B cell (primary cell): ENCODE measurements at places on chromosomes 4 and X.

- DNase-seq, result no peak
Measured at GRCh38 chrX:93422693-93423092, 250.7 kb downstream of the NAP1L3 start.

DNA sequence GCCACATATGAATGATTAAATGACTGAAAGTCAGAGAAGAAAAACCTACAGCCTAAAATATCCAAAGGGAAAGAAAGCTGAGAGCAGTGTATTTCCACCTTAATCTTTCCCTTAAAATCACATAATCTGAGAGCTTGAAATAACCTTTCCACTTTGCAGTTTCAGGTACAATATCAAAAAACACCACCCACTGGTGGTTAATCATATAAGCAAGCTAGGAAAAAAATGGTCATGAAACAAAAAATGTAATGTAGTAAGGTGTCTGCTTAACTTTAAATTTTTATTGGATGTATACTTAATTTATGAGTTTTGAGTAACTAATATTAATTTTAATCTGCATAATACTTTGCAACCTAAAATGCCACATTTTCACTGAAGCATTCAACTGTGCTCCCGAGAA, 3.2 kb downstream of the PRDM5 start:
- DNase-seq, result no peak

GRCh38 chr4:166518315-166518714, 645.3 kb downstream of the TLL1 start:
- DNase-seq, result no peak

DNA sequence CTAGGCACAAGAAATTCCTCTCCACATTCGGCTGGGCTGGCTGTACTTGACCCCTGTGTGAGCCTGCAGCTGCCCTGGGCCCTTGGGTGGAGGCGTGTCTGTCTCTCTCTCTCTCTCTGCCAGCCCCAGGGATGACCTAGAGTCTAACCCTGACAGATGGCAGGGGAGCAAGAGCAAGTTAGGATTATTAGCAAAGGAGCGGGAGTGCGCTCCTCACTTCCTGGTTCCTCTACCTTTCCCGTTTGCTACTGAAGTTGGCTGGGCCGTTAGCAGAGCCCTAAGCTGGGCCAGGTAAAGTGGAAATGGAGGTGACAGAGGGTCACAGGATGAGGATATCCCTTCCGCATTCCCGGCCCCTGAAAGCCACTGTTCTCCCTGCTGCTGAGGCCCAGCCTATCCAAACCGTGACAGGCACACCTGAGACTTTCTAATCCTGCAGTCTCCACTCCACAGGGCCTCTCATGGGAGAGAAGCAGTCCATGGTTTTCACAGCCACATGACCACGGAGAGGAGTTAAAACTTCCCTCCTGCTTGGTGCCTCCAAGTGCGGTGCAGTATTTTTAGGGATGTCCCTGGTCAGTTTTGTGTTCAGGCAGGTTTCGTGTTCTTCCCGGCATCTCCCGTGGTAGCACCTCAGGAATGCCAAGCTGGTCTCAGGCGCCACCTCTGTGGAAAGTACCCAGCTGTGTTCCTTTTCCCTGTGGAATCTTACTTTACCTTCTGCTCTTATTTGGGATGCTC, 79.3 kb downstream of the CLDN22 start:
- no peak for DNase-seq

DNA sequence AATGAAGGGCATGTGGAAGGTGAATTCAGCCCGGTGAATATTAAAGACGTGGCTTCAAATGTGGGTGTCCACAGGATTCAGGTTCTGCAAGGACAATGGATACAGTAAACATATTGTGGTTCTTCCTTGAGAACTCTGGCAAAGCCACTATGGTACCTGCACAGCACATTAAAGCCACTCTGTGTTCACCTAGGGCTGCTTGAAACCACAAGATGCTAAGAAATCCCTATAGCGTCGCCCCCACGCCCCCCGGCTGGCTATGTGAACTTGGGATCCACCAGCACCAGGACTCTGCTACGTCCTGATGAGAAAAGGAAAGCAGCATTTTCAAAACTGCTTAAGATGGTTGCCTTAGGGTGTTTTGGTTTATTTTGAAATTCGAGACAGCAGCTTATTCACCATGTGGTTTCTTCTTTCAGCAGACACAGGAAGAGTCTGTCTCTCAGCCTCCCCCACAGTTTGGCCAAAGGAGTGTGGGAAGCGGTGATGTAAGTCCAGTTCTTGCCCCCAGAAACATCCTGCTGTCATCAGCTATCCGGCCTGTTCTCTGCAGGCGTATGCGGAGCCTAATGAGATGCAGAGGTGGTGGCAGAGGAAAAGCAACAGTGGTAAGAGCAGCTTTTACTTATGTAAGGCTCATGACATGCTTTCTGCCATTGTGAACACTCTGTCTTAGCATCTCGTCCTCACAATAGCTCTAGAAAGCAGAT, 111.5 kb downstream of the AFAP1 start:
- no peak for DNase-seq

- no peak for DNase-seq
Measured at GRCh38 chr4:7766661-7767345, 172.9 kb downstream of the AFAP1 start.

GRCh38 chrX:153793291-153793690, 884 bp downstream of the IDH3G start:
- no peak for DNase-seq

DNA sequence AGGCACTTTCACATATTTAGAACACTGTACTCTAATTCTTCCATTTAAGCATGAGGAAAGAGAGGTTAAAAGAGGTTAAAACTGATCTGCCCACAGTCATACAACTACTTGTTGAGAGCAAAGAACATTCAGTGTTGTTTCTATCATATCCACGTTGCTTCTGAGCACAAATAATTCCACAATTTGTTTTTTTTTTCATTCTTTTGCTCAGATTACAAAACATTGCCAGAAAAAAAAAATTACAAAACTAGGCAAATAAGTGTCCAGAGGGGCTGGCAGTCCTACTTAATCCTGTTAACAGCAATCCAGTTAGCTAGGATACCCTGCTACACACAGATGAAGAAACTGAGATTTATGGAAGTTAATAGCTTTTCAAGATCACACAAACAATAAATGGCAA, 6.3 kb upstream of the USP53 start:
- no peak for DNase-seq

GRCh38 chr4:168832763-168833575, 177.1 kb downstream of the CBR4 start:
- peak; percentile 21 for DNase-seq

GRCh38 chr4:104592183-104592582, 97.5 kb upstream of the CXXC4 start:
- no peak for DNase-seq

- DNase-seq, result no peak
Measured at GRCh38 chr4:8852118-8852704, 19.4 kb downstream of the HMX1 start.

DNA sequence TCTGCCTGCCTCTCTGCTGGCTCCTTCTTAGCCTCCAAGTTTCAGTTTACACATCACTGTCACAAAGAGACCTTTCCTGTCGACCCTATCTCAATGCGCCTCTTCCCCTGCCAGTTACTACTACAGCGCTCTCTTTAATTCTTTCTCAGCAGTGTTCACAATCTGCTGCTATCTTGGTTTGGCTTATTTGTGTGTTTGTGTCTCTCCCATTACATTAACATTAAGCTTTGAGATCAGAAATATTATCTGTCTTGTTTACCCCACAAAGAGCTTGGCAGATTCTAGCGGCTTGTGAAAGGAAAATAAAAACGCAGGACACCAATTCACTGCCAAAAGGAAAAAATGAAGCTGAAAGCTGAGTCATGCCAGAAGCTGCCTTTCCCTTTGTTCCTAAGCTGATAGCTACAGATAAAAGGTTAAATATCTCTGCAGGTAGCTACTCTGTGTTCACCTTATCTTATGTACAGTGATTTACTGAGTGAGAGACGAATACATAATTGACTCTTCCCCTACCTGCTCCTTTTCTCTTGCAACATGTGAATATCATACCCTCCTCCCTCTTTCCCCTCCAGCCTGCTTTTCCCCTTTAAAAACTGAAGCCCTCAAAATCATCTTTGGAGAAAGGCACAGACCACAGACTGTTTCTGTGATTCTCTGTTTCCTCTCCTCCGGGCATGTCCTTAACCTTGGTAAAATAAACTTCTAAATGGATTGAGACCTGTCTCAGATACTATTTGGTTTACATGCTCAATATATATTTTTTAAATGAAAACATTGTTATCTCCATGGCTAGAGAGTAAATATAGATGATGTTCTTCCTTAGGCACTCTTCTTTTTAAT, 19.3 kb upstream of the SLC9A7 start:
- no peak for DNase-seq

DNA sequence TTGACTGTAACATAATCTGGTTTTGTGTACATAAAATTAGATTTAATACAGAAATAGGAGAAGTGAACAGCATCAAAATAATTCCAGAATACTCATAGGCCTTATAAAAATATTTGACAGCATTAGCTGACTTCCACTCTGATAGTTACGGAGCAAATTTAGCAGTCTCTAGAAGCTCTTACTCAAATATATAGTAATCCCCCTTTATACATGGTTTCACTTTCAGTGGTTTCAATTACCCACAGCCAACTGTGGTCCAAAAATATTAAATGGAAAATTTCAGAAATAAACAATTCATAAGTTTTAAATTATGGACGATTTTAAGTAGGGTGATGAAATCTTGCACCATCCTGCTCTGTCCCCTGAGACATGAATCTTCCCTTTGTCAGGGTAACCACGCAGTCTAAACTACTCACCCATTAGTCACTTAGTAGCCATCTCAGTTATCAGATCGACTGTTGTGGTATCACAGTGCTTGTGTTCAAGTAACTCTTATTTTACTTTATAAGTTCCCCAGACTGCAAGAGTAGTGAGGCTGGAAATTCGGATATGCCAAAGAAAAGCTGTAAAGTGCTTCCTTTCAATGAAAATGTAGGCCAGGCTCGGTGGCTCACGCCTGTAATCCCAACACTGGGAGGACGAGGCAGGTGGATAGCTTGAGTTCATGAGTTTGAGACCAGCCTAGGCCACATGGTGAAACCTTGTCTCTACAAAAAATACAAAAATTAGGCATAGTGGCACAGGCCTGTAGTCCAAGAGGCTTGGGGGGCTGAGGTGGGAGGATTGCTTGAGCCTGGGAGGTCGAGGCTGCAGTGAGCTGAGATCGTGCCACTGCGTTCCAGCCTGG, 17.2 kb upstream of the RTL9 start:
- DNase-seq, result no peak

GRCh38 chrX:48511560-48511959, 2.8 kb downstream of the PORCN start:
- no peak for DNase-seq

GRCh38 chr4:106270736-106271135, 45.3 kb downstream of the TBCK start:
- no peak for DNase-seq

- no peak for DNase-seq
Measured at GRCh38 chrX:106150701-106151100, 17.4 kb upstream of the PWWP3B start.

DNA sequence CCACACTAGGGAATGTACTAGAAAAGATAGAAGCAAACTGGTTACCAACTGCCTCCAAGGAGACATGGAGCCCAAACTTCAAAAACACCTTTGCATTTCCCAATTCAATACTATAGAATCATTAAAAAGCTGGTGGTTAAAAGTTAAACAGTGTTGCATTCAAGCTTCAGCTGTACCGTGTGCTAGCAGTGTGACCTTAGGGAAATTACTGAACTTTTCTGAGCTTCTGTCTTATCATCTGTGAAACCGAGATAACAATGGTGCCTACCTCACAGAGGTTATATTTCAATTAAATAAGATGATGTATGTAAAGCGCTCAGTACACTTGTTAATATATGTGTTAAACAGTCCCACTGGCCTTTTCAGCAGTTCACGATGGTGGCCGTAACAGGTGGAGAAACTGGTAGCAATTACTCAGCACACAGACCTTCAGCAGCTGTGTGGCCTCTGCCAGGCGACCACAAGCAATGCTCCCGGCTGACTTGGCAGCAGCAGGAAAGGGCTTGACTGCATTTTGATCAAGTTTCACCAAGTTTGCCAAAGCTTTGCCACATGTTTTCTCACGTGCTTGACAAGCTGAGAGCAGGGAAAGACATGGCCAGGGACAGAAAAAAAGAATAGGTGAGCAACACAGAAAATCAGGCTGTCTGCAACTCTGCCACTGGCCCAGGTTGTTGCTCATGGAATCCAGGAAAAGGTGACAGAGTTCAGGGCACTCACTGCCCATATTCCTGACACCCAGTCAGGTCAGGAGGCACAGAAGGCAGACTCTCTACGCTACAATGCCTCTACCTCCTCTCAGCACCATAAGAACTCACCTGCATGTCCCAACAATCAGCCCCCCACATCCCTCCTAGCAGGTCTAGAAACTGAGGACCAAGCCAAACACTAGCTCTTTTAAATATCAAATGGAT, 72.1 kb downstream of the PARM1 start:
- no peak for DNase-seq

DNA sequence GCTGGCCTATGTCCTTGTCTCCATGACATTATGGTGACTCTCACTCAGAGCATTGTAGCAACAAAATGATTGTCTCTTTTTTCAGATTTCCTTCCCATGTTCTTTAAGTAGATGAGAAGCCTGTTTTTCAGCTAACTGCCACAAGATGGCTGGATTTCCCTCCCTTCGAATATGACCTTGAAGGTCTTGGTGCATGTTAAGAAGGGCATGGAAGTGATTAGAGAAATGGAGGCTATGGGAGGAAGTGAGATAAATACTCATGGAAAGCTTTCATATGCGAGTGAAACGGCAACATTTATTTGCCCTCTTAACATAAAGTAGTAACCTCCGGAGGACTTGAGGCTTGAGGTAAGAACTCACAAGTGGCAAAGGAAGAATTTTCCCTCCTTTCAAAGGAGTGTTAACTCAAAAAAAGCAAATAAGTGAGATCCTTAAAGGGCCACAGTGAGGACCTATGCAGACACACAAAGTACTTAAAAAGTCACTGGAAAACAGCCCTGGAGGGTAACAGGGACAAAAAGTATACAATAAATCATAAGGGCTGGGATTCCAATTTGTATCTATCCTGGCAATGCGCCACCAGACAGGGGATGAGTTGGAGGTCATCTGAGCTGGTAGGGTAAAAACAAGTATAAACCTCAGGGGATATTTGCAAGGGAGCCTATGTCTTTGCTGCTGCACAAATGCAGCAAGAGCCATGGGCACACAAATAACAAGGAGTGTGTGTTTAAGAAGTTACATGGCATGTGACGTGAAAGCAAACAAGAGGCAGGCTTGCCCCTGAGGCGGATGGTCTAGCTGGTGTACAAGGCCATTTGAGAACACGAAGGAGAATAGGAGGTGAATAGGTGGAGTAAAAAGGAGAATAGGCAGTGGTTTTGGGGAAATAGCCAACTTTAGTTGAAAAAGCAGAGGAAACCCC, 96.2 kb downstream of the CPE start:
- DNase-seq, result no peak

- DNase-seq, result no peak
Measured at GRCh38 chrX:146707781-146708180, 101.8 kb upstream of the CXorf51B start.

DNA sequence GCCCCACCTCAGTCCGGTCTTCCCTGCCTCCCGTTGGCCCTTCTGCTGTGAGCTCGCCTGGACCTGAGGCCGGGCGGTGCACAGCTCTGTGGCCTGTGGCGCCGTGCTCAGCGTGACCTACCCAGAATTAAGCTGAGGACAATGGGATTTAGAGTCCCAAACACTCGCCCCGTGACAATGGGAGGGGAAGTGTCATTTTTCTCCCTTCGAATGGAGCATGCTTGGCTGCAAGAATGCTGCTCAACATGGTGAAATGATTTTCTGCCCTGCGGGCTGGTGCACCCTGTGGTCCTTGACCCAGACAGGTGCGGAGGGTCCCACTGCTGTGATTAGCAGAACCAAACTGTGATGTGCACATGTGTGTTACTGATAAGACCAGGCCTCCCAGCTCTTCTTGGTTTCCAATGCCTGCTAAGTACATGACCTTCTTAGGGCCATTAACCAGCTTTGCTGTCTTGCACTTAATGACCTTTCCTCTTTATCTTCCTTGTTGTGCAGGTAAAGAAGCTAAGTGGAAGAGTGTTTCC, 772 bp downstream of the EOLA1 start:
- DNase-seq, result no peak
